ENCODE measurements at places on chromosomes 12 and 14. TPM values are rescaled to one million over a fixed set of nuclear protein-coding genes. Genes with fewer than 3 reads are reported as not detected.

TMEM30B gene
- total RNA-seq = 0.07 TPM

VWF gene
- total RNA-seq = 0.21 TPM

GRCh38 chr14:93643127-93643526, 145.2 kb downstream of the PRIMA1 start:
- DNase-seq = no peak
- no peak overlapping the region for H3K4me3 ChIP-seq
- no peaks in the 10 kb centered on the region for H3K4me1 ChIP-seq
- H3K27ac ChIP-seq = no peak overlapping the region
- peaks cover 4% of the 10 kb centered on the region for H3K27me3 ChIP-seq

DNA sequence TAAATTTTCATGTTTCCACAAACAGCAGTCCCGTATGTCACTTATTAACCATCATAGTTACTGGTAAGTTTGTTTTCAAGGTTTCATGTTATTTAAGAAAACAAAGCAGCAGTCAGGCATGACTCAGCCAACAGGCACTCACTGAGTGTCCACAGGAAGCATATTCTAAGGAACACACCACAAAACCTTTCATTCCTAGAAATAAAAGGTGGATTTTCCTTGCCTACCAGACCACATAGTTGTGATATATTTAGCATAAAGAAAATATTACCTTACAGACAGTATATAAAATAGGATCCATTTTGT, 143.3 kb upstream of the AVPR1A start:
- DNase-seq = no peak
- H3K4me1 ChIP-seq = peaks cover 3% of the 10 kb centered on the region
- H3K36me3 ChIP-seq = no peaks in the 10 kb centered on the region
- H3K4me3 ChIP-seq = no peak overlapping the region

TOMM20L gene
- total RNA-seq = 0.52 TPM

DNA sequence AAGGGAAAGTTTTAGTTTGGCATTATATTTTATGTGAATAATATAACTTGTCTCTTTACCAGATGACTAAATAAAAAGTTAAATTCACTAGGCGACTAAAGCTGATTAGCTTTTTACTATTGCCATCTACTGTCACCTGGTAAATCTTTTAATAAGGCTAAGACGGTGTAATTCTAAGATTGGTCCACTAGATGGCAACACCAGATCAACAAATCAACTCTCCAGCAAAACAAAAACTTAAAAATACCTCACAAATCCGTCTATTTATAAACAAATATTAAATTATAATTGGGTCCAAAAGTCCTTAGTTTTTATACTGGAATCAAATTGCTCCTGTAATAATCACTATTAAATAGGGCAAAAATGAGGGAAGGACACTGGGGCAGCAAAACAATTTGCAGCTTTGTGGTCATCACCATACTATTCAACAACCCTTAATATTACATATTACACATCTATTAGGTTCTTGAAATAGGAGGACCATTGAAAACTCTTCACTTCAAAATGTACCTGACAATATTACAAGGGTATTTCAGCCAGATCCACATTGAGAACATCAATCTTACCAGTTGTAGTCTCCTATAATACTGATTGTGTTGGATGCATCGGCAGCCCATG, 47.9 kb downstream of the GALC start:
- no peak for DNase-seq
- no peaks in the 10 kb centered on the region for H3K36me3 ChIP-seq
- H3K27ac ChIP-seq = no peak overlapping the region
- no peaks in the 10 kb centered on the region for H3K4me1 ChIP-seq

GRCh38 chr12:63025116-63025515, 90.2 kb upstream of the PPM1H start:
- H3K36me3 ChIP-seq = no peaks in the 10 kb centered on the region
- no peak overlapping the region for H3K4me3 ChIP-seq
- H3K27me3 ChIP-seq = no peaks in the 10 kb centered on the region
- DNase-seq = no peak
- H3K4me1 ChIP-seq = peaks cover 15% of the 10 kb centered on the region

DNA sequence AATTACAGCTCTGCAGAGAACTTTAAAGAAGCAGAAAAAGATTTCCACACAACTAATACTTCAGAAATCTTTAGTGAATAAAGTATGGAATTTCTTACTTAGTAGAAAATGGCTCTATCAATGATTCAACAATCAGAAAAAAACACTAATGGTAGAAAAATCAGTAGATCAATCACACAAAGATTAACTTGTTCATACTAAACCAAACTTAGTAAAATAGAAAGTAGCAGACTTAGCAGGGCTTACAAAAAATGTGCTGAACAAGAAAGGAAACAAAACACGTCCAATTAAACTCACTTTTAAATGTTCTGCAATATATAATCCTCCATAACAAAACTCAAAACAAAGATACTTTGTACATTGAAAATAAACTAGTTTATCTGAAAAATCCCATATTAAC, 38.9 kb downstream of the CEP128 start:
- H3K27me3 ChIP-seq = no peaks in the 10 kb centered on the region
- no peak overlapping the region for H3K4me3 ChIP-seq
- no peaks in the 10 kb centered on the region for H3K4me1 ChIP-seq

DNA sequence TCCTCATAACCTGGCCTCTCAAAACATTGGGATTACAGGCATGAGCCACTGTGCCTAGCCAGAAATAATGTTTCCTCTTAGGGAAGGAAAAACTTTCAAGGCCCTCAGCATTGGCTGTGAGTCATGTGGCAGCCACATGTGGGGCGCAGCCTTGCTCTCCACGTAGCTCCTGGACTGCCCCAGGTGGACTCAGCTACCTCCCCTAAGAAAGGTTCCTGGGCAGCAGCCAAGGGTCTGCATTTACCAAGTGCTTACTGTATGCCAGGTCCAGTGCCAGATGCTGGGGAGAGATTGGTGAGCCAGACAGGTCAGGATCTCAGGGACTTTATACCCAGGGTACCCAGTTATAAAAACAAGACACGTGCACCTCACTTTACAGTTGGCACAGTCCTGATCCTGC, 3.7 kb upstream of the TRPV4 start:
- peaks cover 18% of the 10 kb centered on the region for H3K4me1 ChIP-seq
- H3K36me3 ChIP-seq = no peaks in the 10 kb centered on the region
- DNase-seq = no peak
- peaks cover 10% of the 10 kb centered on the region for H3K27me3 ChIP-seq
- H3K4me3 ChIP-seq = no peak overlapping the region
- no peak overlapping the region for H3K27ac ChIP-seq

DNA sequence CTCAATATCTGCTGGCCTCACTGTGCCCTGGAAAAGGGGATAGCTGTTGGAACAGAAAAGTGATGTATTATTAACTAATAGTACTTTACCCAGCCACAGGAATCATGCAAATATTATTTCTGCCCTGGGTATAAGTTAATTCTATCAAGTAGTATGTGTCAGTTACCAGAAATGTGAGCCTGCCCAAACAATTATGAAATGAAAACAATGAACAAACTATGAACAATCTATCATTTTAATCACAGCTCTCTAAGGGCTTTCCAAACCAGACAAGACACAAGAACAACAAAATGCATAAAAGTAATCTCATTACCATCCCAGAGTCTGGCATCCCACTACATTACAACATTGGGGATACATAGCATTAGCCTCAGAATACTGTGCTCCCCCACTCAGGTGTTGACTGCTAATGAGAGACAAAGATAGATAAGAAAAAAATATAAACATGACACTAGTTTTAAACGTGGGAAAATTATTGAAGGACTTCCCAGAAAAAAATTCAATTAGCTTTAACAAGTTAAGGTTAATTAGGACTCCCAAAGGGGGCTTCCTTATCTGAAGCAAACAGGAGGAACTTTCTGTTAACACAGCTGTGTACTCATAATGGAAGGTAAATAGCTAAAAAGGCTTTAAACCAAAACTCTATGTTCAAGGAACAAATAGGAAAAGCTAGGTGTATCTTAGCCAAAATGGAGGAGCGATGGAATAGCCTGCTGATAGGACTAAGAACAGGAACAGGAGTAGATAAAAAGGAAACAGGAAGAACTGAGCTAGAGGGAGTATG, 3.3 kb downstream of the DCAF5 start:
- no peak for DNase-seq
- H3K36me3 ChIP-seq = peaks cover 5% of the 10 kb centered on the region
- peaks cover 24% of the 10 kb centered on the region for H3K4me1 ChIP-seq
- no peak overlapping the region for H3K27ac ChIP-seq
- H3K27me3 ChIP-seq = no peaks in the 10 kb centered on the region

GRCh38 chr14:60506462-60506984, 2.4 kb upstream of the SIX6 start:
- no peak overlapping the region for H3K4me3 ChIP-seq
- H3K27ac ChIP-seq = no peak overlapping the region
- H3K4me1 ChIP-seq = peaks cover 10% of the 10 kb centered on the region
- H3K36me3 ChIP-seq = no peaks in the 10 kb centered on the region

- H3K36me3 ChIP-seq = no peaks in the 10 kb centered on the region
- no peak for DNase-seq
- H3K27ac ChIP-seq = no peak overlapping the region
- H3K27me3 ChIP-seq = peaks cover 54% of the 10 kb centered on the region
- H3K4me3 ChIP-seq = no peak overlapping the region
These were observed 159.1 kb downstream of the PHETA1 start for GRCh38 chr12:111209811-111210210.

PITPNM2 gene
- total RNA-seq = 9.5 TPM

NGB gene
- total RNA-seq = not detected

DNA sequence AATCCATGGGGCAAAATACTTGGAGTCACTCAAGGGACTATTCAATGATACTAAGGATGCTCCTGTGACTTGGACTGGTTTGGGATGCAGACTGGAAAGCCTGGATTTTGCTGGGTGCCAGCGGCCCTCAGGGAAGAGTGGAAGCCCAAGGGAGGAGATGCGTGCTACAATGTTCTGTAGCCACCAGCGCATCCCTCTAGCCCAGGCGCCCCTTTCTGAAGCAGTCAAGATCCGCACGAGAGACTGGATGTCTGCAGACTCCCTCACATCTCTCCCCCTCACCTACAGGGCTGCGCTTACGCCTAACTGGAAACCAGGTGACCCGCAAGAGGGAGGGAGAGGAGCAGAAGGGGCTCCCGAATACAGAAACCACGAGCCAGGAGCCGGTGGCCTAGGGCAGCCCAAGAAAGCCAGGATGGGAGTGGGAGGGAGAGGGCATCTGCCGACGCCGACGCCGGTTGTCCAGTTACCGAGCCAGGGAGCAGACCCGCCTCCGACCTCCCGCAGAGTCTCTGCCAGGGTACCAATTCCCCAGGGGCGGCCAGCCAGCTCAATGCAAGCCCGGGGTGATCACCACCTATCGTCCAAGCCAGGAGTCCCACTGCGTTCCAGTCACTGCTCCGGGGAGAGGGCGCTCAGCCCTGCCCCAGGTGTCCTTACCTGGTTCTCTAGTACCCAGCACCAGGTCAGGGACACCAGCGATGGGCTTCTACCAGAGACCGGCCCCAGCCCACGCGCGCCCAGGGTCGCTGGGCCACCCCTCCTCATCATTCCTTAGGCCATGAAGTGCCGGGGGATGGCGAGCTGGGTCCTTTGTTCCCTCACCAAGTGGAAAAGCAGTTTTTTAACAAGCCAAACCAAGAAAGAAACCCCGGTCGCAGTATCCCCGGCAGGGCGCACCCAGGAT, 1.2 kb downstream of the NTN4 start:
- H3K36me3 ChIP-seq = no peaks in the 10 kb centered on the region
- peak overlapping the region; percentile 91 for H3K4me3 ChIP-seq
- peak; percentile 16 for DNase-seq
- H3K27me3 ChIP-seq = peaks cover 85% of the 10 kb centered on the region
- H3K27ac ChIP-seq = peak overlapping the region; percentile 57

DCAF11 gene
- total RNA-seq = 52.5 TPM

- peaks cover 7% of the 10 kb centered on the region for H3K36me3 ChIP-seq
- no peaks in the 10 kb centered on the region for H3K27me3 ChIP-seq
- H3K27ac ChIP-seq = no peak overlapping the region
- no peak for DNase-seq
- H3K4me1 ChIP-seq = peaks cover 3% of the 10 kb centered on the region
These were observed 8.1 kb downstream of the VAMP1 start for GRCh38 chr12:6462234-6462995.

SPIC gene
- not detected for total RNA-seq

DNA sequence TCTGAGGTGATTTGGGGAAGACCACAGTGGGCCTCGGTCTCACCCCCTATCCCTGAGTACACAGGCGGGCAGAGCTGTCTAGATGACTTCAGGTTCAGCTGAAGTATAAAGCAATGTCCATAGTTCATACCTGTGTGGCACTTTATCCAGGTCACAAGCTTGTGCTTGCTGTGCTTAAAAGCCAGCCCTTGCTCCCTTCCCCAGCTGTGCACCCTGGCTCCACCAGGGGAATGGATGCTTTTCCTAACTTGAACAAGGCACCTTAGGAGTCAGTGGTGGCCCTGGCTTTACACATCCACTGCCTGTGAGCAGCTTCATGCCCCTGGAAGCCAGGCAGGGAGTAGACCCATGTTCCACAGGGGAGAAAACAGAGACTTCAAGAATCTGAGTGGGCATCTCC, 5.5 kb downstream of the CARMIL3 start:
- no peak overlapping the region for H3K27ac ChIP-seq
- DNase-seq = no peak
- H3K27me3 ChIP-seq = peaks cover 7% of the 10 kb centered on the region
- peaks cover 13% of the 10 kb centered on the region for H3K4me1 ChIP-seq

DNA sequence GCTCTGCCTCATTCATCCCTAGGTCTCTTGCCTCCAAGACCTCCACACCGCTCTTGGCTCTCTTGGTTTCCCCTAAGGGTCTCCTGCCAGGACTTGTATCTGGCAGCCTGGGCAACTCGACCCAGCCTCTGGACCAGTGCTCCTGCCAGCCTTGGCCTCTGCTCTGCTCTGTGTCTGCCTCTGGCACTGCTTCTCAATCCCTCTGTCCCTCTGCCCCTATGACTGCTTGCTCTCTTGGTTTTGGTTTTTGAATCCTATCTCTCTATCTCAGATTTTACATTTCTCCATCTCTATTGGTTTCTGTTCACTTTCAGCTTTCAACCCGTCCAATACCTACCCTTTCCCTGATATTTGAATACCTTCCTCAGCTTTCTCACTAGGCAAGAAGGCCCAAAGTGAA, 6.3 kb downstream of the ITGA5 start:
- no peak for DNase-seq
- no peak overlapping the region for H3K27ac ChIP-seq

C14orf132 gene
- 42.1 TPM for total RNA-seq

PIANP gene
- total RNA-seq = 8.7 TPM
